ENCODE measurements at places on chromosomes 7 and 10.

DNA sequence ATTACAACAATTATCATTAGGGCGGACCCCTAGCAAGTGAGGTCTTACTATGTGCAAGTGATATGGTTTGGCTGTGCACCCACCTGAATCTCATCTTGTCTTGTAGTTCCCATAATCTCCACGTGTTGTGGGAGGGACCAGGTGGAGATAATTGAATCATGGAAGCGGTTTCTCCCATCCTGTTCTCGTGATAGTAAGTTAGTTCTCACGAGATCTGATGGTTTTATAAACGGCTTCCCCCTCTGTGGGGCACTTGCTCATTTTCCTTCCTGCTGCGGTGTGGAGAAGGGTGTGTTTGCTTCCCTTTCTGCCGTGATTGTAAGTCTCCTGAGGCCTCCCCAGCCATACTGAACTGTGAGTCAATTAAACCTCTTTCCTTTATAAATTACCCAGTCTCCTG, 96.1 kb upstream of the CDK6 start:
- DNase-seq: no peak

GRCh38 chr7:38040831-38041230, 120.4 kb downstream of the EPDR1 start:
- no peak for DNase-seq

DNA sequence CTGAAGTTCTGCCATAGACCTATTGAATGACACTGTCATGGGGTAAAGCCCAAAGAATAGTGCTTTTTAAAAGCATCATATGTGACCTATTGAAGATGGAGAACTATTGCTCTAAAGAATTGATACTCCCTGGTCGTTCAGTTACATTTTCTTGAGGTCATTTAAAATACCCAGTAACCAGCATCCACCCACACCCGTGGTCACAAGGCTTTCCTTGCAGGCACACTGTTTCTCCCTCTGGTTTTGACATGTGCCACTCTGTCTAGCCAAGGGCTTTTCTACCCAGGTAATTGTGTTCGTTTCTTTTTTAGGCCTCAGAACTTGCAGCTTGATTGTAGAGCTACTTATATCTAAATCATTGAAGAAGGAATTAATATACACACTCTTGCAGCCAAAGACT, 68.3 kb upstream of the LYZL2 start:
- no peak for DNase-seq

DNA sequence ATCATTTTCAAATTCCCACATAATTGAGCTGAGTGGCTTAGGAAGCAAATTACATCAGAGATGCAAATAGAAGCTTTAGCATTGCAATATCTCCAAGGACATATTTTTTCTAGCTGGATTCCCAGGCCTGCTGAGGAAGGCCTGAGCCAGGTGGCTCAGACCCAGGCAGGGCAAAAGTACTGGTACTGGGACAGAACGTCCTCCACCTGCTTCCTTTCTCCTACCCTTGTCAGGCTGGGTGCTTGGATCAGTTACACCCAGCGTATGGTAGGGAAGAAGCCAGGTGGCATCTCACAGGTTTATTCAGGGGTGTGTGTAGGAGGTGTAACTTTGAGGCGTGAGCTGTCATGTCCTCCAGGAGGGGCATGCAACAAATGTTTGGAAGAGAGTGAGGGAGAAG, 3.0 kb upstream of the PANK1 start:
- DNase-seq: no peak

- no peak for DNase-seq
These were observed 75.9 kb upstream of the KMT2C start for GRCh38 chr7:152511736-152512135.

- DNase-seq: peak; percentile 81
These were observed at the start of gene PIP4K2A for GRCh38 chr10:22714479-22715289. Gene PIP4K2A (minus strand): TSS chr10:22714578. CDS start chr10:22714326, 252 bp downstream.

- DNase-seq: no peak
These were observed 20.5 kb upstream of the FZD1 start for GRCh38 chr7:91243591-91244301.

DNA sequence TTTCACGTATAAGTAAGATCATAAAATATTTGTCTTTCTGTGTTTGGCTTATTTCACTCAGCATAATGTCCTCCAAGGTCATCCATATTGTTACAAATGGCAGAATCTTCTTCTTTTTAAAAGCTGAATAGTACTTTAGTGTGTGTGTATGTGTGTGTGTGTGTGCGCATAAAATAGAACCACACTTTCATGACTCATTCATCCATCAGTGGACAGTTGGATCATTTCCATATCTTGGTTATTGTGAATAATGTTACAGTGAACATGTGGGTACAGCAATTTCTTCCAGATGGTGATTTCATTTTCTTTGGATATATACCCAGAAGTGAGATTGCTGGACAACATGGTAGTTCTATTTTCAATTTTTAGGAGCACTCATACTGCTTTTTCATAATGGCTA, 622.4 kb downstream of the NRG3 start:
- DNase-seq: no peak

GRCh38 chr10:26627324-26627723, 70.2 kb upstream of the PDSS1 start:
- no peak for DNase-seq

- DNase-seq: no peak
These were observed 44.0 kb downstream of the TMEM26 start for GRCh38 chr10:61409157-61409556.

- DNase-seq: no peak
These were observed 1.3 kb downstream of the GJD4 start for GRCh38 chr10:35606430-35606829.

- DNase-seq: no peak
These were observed 96.5 kb upstream of the GJD4 start for GRCh38 chr10:35508647-35509046.

DNA sequence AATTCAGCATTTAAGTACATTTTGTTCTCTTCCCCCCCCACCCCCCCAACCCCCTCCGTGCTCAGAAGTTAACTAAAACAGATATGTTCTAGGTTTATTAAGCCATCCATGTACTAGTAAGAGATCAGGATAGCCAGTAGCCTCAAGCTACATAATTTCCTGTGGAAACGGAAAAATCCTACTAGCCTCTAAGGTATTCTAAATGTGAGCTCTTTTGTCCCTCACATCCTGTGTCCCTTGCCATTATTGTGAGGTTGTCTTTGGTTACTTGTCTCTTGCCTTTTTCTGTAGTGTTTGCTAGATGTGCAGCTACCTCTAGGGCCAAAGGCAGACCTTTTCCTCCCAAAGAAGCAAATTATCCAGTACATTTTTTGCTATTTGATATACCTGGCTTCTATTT, 92.1 kb downstream of the BTRC start:
- DNase-seq: no peak

DNA sequence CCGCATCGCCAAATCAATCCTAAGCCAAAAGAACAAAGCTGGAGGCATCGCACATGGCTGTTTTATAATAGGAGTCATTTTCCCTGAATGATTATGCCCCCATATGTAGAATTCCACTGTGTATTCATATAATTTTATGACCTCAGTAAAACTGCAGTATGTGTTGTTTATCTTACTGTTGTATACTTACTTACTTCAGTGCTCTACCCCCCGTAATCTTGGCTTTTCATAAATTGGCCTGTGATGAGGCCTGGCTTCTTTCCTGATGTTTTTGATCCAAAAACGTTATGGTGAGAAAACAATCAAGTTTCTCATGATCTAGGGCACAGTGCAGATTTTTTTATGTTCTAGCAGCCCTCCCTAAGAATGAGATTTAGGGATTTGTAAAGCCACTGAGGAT, 306.4 kb upstream of the FZD1 start:
- no peak for DNase-seq

GRCh38 chr10:84256510-84257342, 11.9 kb downstream of the RGR start:
- DNase-seq: peak; percentile 20

All from CD4-positive, alpha-beta memory T cell (primary cell).